Nucleus accumbens (tissue), 56 donors: ENCODE measurements at places on chromosomes 6 and 20.

- no peak for DNase-seq
These were observed 7.4 kb upstream of the ZNFX1 start for GRCh38 chr20:49285233-49285668.

GRCh38 chr6:14732226-14732843 is 513.5 kb upstream of the JARID2 start:
- DNase-seq, result no peak

DNA sequence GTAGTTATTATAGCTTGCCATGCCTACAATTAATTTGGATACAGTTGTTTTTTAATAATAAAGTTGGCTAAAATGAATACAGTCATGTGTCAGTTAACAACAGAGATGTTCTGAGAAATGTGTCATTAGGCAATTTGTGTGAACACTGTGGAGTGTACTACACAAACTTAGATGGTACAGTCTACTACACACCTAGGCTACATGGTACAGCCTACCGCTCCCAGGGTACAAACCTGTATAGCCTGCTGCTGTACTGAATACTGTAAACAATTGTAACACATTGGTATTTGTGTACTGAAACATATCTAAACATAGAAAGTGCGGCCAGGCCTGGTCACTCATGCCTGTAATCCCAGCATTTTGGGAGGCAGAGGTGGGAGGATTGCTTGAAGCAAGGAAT is 50.2 kb downstream of the MYLIP start:
- no peak for DNase-seq

GRCh38 chr6:49548613-49549304 is 1.7 kb upstream of the C6orf141 start:
- DNase-seq, result no peak

- no peak for DNase-seq
These were observed 198.8 kb upstream of the PREP start for GRCh38 chr6:105601541-105602236.

DNA sequence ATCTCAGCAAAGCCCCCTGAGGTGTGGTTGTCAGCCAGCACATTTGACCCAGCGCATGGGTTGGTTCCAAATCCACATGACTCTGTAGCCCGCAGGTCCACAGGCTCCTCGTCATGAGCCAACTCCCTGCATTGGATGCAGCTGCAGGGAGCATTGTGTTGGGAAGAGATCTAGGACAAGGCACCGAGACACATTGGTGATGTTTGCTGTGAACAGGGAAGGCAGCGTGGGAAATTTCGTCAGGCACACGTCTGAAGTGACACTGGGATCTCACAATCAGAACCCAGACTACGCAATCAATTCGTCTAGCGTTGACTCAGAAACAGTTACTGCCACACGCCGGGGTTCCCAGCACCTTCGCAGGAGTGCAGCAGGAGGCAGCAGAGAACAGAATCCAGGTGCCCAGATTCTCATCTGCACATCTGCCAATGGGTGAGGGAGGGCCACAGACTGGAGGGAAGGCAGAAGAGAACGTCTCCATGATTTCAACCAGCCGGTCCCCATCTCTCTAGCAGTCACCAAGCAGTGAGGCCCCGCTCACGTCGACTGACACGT is 177.0 kb downstream of the TTLL2 start:
- no peak for DNase-seq
